ENCODE measurements at places on chromosomes 1 and 21.

DNA sequence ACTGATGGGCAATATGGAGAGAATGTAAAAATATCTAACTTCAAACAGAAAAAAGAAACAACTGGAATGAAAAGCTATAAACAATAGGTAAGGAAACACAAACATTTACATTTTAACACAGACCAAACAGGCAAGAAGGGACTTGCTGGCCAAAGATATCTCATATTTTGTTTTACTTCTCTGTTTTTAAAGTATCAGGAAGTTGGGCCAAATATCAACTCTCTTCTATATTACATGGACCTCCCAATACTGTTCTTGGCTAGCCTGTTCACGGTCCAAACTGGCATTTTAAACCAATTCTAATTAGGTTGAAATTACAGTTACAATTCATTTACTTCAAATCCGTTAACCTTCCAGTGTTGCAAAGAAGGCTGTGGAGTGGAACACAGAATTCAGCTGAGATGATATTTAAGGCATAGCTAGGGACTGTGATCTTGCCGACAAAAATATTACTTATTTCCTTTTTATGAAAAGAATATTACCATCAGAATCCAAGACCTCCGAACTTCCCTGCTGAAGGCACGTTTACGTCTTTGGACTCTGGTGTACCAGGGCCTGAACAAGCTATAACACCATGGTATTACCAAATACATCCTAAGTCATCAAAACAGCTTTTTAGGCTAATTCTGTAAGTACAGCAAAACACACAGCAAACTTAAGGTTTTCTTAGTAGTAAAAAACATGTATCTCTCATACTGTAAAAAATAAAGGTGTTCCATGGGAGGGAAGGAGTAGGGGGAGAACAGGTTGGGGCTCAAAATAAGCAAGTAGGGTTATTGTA is 165.4 kb downstream of the RUNX1 start:
- no peak for DNase-seq

DNA sequence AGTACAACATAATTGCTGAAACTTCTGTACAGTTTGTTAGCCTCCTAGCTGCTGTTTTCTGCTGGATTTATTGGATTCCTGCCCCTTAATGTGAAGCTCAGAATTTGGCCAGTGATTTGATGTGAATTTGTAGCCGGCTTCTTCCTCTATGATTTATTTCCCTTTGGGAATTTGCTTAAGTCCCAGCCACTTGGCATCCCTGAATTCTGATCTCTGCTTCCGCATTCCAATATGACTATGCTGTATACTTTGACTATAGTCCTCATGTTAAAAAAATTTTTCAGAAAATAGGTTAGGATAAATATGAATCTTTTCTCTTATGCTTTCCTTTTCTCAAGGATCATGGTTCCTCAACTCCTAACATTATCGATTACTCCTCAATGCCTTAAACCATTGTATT is 12.4 kb upstream of the LRIF1 start:
- no peak for DNase-seq

GRCh38 chr1:94709891-94710581 is 110.1 kb upstream of the SLC44A3 start:
- DNase-seq: no peak

DNA sequence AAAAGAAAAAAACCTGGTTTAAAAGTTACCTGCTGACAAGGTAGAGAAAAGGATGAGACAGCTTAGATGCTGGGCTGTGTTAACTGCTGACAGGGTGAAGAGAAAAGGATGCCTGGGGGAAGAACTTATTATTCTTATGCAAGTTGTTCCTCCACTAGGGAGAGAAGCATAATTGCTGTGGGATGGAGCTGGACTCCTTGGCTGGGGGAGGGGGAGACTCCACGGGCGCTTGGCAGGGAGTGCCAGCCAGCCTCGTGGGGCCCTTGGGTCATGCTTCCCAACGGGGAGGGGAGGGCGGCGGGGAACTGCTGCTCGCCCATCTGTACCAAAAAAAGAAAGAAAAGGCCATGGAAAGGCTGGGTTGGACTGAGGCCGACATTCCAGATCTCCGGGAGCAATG is 47.2 kb downstream of the SYCP1 start:
- no peak for DNase-seq

DNA sequence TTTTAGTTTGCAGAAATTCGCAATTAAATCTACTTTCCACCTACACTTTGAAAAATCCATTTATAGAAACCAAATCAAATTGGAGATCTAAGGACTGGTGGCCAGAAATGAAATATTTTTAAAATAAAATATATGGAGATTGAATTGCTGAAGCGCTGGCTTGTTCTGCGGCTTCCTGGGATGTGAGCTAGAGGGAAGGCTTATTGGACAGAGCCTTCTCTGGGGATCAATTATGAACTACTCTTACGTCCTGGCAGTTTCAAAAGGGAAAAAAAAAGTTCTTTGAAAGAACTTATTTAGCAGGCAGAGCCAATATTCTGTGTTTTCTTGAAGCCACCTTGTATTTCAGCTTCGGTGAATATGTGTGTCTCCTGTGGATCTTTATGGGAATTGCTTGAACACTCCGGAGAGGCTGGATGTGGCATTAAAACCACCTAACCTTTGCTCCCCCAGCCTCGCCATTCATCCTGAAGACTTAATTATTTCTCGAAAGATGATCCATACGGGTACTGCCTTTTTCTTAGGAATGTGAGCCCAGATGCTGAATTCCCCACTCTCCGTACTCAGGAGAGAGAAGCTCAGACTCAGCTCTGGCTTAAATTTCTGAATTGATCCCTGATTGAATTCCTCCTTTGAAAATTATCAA is 478.9 kb upstream of the VAMP3 start:
- DNase-seq: no peak

DNA sequence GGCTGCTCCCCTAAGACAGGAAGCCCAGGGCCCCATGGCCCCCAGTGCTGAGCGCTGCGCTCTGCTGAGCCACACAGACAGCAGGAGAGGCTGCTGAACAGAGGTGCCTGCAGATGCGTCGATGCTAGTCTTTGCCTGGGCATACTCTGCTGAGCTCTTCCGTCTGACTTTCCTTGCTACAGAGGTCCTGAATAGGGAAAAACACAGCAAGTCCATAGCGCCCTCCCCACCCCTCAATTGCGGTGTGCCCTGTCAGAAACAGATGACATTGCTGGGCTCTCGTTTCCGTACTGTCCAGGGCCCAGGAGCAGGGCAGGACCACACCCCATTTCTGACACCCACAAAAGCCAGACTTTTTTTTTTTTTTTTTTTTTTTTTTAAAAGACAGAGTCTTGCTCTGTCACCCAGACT is 252.5 kb downstream of the SDCCAG8 start:
- DNase-seq: no peak

Measured in stimulated activated CD8-positive, alpha-beta memory T cell treated with anti-CD3 and anti-CD28 coated beads, Interleukin-4, amount 100 ng/mL, for 48 hours (primary cell).